ENCODE measurements at places on chromosomes 1 and 21.

DNA sequence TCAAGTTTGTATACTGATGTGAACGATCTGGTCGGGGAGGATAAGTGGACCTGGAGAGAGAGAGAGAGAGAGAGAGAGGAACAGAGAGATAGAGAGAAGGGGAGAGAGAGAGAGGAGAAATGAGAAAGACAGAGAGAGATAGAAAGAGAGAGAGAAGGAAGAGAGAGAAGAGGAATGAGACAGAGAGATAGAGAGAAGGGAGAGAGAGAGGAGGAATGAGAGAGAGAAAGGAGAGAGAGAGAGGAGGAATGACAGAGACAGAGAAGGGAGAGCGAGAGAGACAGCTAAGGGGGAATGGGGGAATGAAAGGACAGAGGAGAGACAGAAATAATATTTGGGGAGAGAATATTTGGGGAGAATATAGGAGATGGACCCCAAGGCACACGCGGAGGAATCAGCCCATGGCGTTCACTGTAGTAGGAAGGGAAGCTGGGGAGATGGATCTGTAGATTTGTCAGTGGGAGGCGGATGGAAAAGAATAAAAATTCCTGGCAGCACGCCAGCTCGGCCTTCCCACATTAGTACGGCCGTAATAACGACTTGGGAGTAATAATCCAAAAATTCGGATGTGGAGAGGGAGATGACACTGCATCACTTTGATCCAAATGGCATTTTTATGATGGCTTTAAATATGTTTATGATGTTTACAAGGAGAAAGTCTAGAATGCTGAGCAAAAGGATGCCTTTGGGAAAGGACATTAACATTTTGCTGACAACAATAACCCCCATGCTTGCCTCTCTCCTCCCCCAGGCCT is 159.8 kb upstream of the KCNJ6 start:
- DNase-seq = peak; percentile 5

- DNase-seq = peak; percentile 58
Observed at GRCh38 chr1:153422450-153423068, 6.2 kb downstream of the S100A7A start.

DNA sequence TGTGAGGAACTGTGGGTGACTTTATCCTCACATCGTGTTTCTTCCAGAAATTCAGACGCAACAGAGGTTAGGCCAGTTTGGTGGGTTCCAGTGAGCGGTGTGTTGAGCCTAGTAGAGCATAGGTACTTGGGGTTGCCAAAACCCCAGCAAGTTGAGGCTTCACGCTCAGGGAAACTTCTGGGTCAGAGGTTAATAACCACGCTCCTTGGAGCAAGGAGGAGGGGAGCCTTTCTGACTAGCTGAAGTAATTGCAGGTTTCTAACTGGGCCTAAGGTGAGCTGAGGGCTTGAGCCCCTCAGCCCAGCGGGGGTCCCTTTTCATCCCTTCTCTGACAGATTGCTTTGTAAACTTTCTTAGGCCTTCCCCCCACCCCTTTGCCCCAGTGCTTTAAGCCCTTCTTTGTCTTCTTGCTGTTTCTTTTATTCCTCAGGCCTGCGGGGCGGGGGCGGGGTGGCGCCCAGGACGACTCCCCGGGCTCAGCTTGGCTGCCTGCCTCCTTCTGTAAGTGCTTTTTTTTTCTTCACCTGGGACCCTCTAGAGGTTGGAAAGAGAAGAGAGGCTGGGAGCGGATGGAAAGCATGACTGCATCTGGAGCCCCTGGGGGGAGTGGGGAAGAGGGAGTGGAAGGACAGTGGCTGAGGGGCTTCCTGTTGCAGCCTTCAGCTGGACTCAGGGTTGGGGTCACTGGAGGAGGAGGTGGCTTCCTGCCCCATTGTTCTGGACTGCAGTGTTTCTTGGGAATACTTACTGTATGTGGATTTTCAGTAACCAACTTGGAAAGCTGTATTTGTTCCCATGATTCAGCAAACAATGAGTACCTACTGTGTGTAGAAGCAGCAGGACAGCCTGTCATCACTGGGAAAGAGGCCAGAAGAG is 1.3 kb upstream of the ZNF436 start:
- peak; percentile 36 for DNase-seq

DNA sequence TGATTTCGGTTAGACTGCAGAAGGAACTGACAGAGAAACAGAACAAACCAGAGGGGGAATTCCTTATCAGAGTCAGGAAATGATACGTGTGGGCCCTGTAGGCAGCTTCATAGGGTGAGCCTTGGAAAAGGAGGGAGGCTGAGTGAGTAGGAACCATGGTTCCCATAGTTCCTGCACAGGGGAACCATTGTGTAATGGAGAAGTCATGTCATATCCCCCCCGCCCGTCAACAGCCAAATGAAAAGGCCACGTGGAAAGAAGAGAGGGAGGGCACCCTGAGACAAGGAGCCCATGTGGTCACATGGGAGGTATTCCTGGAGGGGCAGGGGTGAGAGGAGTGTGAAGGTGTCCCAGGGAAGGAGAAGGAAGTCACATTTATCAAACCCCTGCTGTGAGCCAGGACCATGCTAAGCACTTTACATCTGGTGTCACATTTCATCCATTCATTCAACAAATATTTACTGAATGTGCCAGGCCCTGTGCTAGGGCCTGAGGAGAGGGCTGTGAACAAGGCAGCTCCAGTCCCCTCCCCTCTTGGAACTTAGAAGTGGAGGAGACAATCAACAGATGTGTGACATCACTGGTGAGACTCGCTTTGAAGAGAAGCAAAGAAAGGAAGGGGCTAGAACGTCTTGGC is 15.7 kb upstream of the FGR start:
- DNase-seq = peak; percentile 82

DNA sequence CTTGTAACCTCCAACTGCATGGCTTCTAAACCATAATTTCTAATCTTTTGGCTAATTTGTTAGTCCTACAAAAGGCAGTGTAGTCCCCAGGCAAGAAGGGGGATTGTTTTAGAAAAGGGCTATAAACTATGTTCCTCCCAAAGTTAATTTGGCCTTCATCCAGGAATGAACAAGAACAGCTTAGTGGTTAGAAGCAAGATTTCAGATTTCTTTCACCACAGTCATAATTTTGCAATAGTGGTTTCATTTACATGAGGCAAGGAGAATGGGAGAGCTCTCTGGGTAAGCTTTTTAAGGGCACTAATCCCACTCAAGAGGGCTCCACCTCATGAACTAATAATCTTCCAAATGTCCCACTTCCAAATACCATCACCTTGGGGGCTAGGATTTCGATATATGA is 1353.9 kb downstream of the NCAM2 start:
- no peak for DNase-seq

GRCh38 chr1:244435562-244436205 is 16.0 kb downstream of the ADSS2 start:
- peak; percentile 62 for DNase-seq

- DNase-seq = no peak
Observed at GRCh38 chr1:234727018-234727940, 117.3 kb upstream of the IRF2BP2 start.

- DNase-seq = no peak
Observed at GRCh38 chr1:22816067-22816775, 105.6 kb downstream of the EPHB2 start.

- DNase-seq = no peak
Observed at GRCh38 chr1:71312545-71312944, 231.7 kb upstream of the ZRANB2 start.

- peak; percentile 38 for DNase-seq
Observed at GRCh38 chr1:3775490-3776230, 3.1 kb downstream of the SMIM1 start.

Measured in fibroblast of skin of abdomen (primary cell).